ENCODE measurements at places on chromosomes 11 and 22.

GRCh38 chr11:14555818-14556217 lies 35.6 kb upstream of the PSMA1 start:
- no peak for ATAC-seq

GRCh38 chr11:115409116-115409670 lies 95.0 kb downstream of the CADM1 start:
- no peak for ATAC-seq

- ATAC-seq = no peak
Observed at GRCh38 chr11:100929377-100929776, 200.2 kb downstream of the PGR start.

GRCh38 chr11:67418476-67419281 lies 3.2 kb downstream of the CARNS1 start:
- ATAC-seq = peak; percentile 57

DNA sequence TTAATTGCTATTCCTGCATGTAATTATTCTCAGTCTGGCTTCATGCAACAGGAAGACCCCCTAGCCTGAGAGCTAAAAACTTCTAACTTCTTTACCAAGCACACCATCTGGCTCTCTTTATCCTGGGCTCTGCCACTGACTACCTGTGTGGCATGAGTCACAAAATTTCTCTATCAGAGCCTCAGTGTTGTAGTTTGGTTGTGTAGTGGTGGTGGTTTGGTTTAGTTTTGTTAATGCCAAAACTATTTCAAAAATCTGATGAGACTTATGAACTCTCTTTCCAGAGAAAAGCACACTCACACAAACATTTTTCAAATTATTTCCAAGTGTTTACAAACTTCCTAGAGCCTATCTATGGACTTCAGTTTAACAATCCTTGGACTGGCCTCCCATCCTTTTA lies 7.5 kb upstream of the IL17RA start:
- no peak for ATAC-seq

GRCh38 chr22:48886604-48887393 lies 940.9 kb downstream of the BRD1 start:
- no peak for ATAC-seq

DNA sequence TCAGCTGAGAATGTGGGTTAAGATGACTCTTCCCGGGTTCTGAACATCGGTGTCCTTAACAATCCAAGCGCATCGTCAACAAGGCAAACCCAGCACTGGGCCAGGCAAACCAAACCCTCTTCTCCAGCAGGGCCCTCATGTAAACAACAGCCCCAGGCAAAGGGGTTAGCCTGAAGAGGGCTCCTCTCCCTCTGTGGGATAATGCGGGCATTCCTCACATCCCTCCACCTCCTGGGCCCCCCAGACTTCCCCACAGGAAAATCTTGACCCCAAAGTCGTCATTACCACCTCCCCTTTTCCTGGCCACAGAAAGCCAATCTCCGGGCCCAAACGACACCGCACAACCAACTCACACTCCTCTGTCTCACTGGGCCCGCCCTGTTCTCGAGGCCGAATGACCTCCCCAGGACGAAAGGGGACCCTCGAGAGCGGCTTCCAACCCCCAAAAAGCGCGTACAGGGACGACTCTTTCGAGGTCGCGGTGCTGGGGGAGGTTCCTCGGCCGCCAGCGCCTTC lies 566 bp downstream of the DDB1 start:
- no peak for ATAC-seq

DNA sequence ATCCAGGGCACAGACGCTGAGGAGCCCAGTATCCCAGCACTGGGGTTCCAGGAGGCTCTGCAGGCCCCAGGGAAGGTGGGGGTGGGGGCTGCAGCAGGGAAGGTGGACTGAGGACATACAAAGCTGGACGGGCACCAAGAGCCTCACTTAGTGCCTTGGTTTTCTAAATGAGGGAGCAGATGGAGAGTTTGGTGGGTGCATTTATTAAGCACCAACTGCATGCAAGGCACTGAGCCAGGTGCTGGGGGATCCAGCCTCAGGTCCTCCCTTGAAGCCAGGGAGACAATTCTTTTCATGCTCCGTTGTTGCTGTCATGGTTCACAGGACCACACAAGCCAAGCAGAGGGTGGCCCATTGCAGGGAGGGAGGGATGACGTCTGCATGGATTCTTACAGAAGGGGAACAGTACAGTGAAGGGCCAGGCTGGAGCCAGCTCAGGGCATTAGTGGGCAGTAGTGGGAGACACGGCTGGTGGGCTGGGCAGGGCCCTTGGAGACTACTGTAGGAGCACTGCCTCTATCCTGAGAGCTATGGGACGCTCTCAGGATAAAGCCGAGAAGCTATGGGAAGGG lies 65.0 kb downstream of the MACROD1 start:
- ATAC-seq = no peak

- ATAC-seq = no peak
Observed at GRCh38 chr11:96055706-96056387, 131.9 kb upstream of the MTMR2 start.

DNA sequence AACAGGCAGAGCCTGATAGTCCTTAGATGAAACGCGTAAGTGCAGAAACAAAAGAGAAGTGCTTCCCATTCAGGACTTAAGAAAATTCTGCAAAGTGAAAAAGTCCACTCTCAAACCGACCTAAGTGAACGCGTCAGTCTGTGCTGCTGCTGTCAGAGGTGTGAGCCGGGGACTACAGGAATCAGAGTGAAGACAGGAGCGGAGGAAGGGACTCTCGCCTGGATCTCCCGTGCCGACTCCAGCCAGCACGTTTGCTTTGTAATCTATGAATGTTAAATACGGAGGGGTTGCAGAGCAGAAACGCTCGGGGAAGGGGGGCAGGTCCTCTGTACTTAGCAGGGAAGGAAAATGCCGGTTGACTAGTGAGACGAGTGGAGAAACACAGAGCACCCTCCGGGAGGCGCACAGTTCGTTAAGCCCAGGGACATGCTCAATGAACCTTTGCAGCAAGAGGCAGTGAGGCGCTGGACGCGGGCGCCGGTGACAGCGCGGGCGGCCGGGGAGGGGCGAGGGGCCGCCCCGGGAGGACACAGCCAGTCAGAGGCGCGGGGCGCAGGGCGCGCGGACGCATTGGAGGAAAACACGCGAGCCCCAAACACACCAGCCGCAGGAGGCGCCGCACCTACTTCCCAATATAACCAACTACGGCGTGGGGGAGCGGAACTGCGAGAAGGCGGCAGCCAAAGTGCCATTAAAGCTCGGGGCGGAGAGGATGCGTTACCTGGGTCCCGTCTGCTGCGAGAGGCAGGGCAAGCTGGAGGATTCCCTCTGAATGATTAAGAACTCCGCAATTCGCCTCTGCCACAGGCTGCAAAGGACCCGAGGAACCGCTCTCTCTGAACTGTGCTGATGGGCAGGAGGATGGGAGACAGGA lies at the start of gene CNTN5:
Gene CNTN5, plus strand, starts transcription at position 598 of the 874 bp plus-strand sequence.
- peak; percentile 48 for ATAC-seq

DNA sequence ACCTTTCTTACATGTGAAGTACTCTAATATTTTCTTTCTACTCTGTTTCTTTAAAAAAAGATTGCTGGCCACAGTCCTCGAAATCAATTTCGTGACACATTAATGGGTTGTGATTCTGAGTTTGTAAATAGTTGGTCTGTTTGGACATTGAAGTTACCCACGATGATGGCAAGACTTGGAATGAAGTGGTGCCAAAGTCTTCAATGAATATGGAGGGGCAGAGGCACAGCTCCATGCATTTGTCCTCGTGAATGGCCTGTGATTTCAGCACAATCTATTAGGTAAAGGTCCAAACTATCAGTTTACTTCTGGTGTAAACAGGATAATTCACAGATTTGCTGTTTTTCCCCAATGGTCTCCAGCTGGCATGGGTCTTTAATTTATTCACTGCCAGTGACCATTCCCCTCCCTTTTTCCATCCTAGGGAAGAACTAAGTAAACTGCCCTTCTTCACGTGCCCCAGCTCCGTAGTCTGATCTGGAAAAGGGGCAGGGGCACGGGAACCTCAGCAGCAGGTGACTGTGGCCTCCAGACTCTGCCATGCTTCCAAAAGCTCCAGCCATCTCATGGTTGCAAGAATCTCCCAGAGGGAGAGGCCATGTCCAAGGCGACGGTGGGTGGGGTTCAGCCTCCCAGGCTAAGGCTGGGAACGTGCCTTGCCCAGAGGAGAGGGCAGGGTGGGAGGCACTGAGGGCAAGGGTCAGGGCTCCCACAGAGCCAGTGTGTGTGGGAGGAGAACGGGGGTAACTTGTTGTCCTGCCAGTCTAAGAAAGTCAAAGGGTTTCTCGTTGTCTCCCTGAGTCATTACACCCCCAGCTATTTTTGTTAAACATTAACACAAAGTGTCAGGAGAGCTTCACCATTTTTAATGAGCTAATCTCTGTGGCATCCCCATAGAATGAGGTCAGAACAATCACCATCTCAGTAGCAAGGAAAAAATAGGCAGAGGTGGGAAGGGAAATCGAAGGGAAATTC lies 16.9 kb upstream of the PEX26 start:
- no peak for ATAC-seq

GRCh38 chr22:37599153-37599552 lies 9.5 kb upstream of the GGA1 start:
- no peak for ATAC-seq

DNA sequence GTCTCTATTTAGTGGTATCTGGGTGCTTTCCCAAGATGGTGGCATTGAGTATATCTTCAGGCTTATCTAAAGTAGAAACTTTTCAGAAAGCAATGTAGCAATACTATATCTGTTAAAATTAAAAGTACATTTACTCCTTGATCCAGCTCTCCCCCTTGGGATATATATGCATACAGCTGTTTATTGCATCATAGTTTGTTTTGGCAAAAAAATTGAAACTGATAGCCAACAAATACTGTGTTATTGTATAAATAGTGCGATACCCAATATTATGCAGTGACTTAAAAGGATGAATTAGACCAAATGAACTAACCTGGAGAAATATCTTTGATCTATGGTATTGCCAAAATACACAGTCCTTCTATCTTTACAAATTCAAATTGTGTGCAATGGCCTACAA lies 8.4 kb upstream of the OR10A3 start:
- no peak for ATAC-seq

All from stimulated activated memory B cell treated with anti-CD40 and anti-IgM and Interleukin-4, amounts not matched to agents 10 μg/mL and 1 μg/mL and 100 μg/mL, for 72 hours (primary cell).